ENCODE measurements at places on chromosomes 11 and 22. TPM values are rescaled to one million over a fixed set of nuclear protein-coding genes. Genes with fewer than 3 reads are reported as not detected.

Gene DGAT2
- 0.93 TPM for total RNA-seq

Gene SAA1
- not detected for total RNA-seq

Gene TMEM191B
- 1.0 TPM for total RNA-seq

Gene CARD18
- not detected for total RNA-seq

Gene KCNC1
- 10.2 TPM for total RNA-seq

- no peak for DNase-seq
Observed at GRCh38 chr22:26383968-26384556, 45.0 kb upstream of the ASPHD2 start.

- no peak for DNase-seq
Observed at GRCh38 chr11:14451825-14452224, 47.8 kb downstream of the COPB1 start.

GRCh38 chr22:45452565-45453379 lies 39.3 kb downstream of the RIBC2 start:
- DNase-seq: no peak

DNA sequence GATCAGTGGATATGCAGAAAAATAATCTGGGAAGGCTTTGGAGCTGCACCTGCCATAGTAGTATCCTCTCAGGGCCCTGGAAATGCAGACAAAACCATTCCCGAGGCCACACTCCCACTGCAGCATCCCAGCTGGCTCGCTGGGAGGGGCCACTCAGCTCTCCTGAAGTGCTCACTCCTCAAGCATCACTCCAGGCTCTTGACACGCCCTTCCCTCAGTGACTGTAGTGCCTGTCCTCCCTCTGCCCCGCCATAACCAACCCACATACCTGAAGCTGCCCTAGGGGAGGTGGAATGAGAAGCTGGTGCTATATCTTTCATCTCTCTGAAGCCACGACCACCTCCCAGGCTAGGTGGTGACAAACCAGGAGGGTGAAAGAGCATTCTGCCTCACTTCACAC lies 4.8 kb downstream of the DSCAML1 start:
- DNase-seq: no peak

GRCh38 chr11:30560206-30561106 lies 25.7 kb downstream of the MPPED2 start:
- no peak for DNase-seq

DNA sequence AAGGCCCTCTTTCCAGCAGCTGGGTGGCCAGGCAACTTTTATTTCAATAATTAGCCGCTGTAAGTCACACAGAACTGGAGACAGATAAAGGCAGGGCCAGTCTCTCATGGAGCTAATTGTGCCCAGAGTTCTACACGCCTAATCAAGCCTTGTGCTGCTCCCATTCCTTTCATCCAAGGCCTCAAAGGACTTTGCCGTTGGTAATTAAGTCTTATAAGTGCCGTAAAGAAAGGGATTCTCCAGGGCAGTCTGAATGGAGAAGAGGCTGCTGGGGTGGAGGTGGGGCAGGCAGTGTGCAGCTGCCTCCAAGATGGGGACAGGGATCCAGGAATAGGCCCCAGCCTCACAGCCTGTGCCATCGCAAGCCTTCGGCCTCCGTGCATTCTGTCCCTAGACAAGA lies 357.9 kb downstream of the TENM4 start:
- DNase-seq: no peak

DNA sequence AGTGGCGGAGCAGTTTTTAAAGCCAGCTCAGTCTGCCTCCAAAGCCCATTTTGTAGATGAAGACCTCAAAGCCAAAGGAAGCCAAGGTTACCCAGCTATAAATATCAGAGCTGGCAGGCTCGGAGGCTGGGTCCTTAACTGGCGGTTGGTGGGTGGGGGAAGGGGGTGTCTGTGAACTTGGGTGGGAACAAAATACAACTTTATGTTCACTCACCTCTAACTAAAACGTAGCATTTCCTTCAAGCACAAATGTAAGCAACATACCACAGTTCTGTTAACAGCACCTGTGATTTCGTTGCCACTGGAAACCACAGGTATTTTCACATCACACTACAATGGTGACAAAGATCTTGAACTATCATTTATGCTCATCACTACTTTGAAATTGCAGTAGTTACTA lies 99.7 kb upstream of the SYT13 start:
- DNase-seq: no peak

- DNase-seq: no peak
Observed at GRCh38 chr22:21076912-21077625, 31.3 kb downstream of the LRRC74B start.
